ENCODE measurements at places on chromosomes 4 and X. TPM values are rescaled to one million over a fixed set of nuclear protein-coding genes. Genes with fewer than 3 reads are reported as not detected.

The RTL5 gene
- total RNA-seq, result 2.0 TPM

The FAM9B gene
- total RNA-seq, result not detected

The DBET gene
- not detected for total RNA-seq

The TRIM75 gene
- total RNA-seq, result not detected

The RASSF6 gene
- total RNA-seq, result not detected

The SAGE1 gene
- total RNA-seq, result not detected

The PCSK1N gene
- total RNA-seq, result not detected

The FGG gene
- not detected for total RNA-seq

The MAGEA2B gene
- not detected for total RNA-seq

The MAGEA9B gene
- not detected for total RNA-seq

The NAP1L2 gene
- not detected for total RNA-seq

The ELMOD2 gene
- total RNA-seq, result 12.9 TPM

The XAGE2 gene
- total RNA-seq, result not detected

The OPN1LW gene
- not detected for total RNA-seq

The BEX5 gene
- not detected for total RNA-seq

The BANK1 gene
- total RNA-seq, result not detected

The MTMR8 gene
- total RNA-seq, result 2.1 TPM

The SORBS2 gene
- total RNA-seq, result 16.3 TPM

The FAM47E gene
- 0.37 TPM for total RNA-seq

The ZIC3 gene
- not detected for total RNA-seq

The REELD1 gene
- total RNA-seq, result not detected

The SNX25 gene
- total RNA-seq, result 12.4 TPM

The BBS12 gene
- 3.3 TPM for total RNA-seq

The CCDC120 gene
- 0.98 TPM for total RNA-seq

The ATOH1 gene
- not detected for total RNA-seq

The SHROOM4 gene
- 0.12 TPM for total RNA-seq

The SLC4A4 gene
- 0.10 TPM for total RNA-seq

The AMTN gene
- not detected for total RNA-seq

The SPCS3 gene
- 79.5 TPM for total RNA-seq

The S100P gene
- total RNA-seq, result not detected

The PYURF gene
- 177 TPM for total RNA-seq

The P2RY4 gene
- total RNA-seq, result 0.20 TPM

The BEX2 gene
- total RNA-seq, result 101 TPM

The SLC6A8 gene
- total RNA-seq, result 14.5 TPM

The CNKSR2 gene
- total RNA-seq, result not detected

The IQCM gene
- not detected for total RNA-seq

The TMPRSS11E gene
- total RNA-seq, result not detected

The VEGFC gene
- total RNA-seq, result 0.14 TPM

The EVC2 gene
- 3.6 TPM for total RNA-seq

The SLC26A1 gene
- 0.85 TPM for total RNA-seq

Measured in G401 (cell line).